Posterior vena cava (tissue), 2 donors: ENCODE measurements at places on chromosomes 16 and 17.

DNA sequence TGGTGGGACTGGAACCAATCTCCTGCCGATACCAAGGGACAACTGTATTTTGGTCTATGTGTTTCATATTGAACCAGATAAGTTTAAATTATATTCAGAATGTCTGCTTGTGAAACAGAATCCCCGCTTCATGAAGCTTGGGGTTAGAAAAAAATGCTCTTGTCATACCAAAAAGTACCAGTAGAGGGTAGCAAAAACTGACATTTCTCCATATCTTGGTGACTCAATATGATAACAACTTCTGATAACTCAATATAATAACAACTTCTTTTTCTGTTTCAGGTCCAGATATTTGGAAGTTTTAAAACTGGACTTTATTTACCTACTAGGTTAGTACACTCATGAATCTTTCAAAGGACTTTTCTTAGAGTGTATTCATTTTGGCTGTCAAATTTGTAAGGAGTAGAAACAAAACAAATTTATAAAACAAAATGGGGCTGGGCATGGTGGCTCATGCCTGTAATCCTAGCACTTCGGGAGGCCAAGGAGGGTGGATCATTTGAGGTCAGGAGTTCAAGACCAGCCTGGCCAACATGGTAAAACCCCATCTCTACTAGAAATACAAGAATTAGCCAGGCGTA lies 52.3 kb upstream of the ADCY7 start:
- DNase-seq, result no peak

GRCh38 chr16:79286646-79287423 lies 313.7 kb downstream of the MAF start:
- peak; percentile 83 for DNase-seq

GRCh38 chr17:39677072-39677471 lies 8.8 kb downstream of the PNMT start:
- no peak for DNase-seq

DNA sequence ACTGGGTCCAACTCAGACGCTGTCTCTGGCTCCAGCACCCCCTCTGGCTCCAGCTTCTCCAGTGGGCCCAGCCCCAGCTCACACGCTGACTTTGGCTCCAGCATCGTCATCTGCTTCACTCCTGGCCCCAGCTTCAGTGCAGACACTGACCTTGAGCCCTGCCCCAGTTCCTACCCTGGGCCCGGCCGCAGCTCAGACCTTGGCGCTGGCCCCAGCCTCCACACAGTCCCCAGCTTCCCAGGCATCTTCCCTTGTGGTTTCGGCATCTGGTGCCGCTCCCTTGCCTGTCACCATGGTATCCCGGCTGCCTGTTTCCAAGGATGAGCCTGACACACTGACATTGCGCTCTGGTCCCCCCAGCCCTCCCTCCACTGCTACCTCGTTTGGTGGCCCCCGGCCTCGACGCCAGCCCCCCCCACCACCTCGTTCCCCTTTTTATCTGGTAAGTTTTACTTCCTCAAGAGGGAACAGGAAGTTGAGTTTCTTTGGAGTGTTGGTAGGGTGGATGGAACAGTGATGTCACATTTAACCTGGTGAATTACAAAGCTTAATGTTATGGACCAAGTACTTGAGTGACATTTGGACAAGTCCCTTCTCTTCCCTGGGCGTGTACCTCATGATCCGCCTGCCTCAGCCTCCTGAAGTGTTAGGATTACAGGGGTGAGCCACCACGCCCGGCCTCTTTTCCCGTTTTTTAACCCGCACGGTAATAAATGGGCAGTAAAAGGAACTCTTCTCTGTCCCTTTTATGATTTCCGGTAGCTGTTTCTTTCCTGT lies 23.4 kb upstream of the PHKG2 start:
- DNase-seq, result peak; percentile 83

GRCh38 chr16:86251682-86252081 lies 258.6 kb upstream of the FOXF1 start:
- no peak for DNase-seq

- DNase-seq, result no peak
Measured at GRCh38 chr16:51697454-51697853, 546.4 kb upstream of the SALL1 start.
